ENCODE measurements at places on chromosomes 6 and 20.
A peak's percentile ranks its signal among the peaks of the same experiment; 100 is the strongest.

DNA sequence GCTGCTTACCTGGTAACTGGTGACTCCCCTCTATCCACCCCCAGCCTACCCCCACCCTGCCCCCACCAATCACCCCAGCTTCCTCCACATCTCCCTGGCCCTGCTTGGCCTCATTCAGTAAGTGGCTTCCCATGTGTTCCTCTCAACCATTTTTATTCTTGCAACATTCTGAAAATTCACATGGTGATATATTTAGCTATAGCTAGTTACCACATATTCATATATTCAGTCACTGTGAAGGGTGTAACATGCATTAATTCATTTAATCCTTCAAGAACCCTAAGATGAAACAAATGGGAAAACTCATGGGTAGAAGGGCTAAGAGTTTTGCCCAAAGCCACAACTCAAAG, 95.4 kb upstream of the CEP85L start:
- no peak for DNase-seq

DNA sequence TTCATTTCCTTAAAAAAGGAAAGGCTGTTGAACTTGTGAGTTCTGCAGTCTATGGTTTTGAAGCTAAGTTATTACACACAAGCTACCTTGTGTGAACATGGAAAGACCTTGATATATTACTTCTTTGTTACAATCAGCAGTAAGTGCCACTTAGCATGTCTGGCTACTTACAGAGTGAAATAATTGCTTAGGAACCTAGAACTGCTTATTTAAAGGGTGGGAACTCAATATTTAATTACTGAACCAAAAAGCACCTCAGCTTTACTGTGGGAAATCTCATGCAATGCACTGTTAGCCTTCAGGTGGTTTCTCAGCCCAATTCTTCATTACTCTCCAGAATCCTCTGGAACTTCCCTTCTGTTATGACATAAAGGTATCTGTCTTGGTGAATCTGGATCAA, 17.9 kb downstream of the PERP start:
- no peak for DNase-seq

GRCh38 chr6:46302816-46303215, 132.0 kb upstream of the ENPP5 start:
- DNase-seq = no peak

GRCh38 chr20:35767683-35768481, 3.9 kb upstream of the PHF20 start:
- peak; percentile 50 for DNase-seq

DNA sequence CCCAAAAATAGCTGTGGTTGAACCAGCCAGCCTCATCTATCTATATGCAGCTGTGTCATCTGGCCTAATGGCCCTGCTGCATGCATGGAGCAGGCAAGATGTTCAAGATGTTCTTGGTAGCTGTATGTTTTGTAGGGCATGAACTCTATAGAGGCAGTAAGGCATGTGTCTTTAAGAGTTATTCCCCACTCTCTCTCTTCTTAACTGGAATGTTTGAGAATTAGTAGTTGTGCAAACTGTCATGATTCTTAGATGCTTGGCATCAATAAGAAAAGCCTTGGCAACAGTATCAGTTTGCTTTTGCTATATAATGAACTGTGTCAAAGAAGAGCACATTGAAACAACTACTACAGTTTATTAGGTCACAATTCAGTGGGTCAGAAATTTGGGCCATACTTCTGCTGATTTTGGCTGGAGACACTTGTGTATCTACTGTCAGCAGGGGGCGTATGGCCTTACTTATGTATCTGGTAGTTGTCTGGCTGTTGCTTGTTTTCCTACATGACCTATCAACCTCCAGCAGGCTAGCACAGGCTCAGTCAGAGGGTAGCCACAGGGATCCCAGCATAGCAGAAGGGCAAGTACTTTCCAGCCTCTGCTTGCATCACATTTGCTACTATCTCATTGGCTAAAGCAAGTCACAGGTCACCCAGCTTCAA, 56.1 kb upstream of the LAMP5 start:
- no peak for DNase-seq
